ENCODE measurements at places on chromosomes 16 and 17.

DNA sequence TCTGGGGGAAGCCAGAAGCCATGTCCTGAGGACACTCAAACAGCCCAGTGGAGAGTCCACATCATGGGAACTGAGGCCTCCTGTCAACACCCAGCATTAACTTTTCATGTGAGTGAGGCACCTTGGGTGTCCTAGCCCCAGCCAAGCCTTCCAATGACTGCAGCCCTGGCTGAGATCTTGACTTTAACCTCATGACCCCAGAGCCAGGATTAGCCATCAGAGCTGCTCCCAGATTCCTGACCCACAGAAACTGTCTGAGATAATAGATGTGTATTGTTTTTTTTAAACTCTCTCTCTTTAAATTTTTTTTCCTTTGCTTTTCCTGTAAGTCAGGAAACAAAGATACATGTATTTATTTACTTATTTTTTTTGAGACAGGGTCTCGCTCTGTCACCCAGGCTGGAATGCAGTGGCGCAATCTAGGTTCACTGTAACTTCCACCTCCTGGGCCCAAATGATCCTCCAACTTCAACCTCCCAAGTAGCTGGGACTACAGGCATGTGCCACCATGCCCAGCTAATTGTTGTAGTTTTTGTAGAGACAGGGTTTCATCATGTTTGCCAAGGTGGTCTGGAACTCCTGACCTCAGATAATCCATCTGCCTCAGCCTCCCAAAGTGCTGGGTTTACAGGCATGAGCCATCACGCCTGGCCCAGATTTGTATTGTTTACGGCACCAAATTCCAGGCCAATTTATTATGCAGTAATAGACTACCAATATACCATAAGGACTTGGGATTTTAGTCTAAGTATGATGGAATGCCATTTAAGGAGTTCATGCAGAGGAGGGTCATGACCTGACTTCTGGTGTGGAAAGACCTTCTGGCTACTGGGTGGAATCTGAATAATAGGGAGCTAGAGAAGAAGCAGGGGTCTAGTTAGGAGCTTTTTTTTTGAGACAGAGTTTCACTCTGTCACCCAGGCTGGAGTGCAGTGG, 14.0 kb upstream of the TMEM94 start:
- DNase-seq: no peak

- no peak for DNase-seq
Observed at GRCh38 chr17:73546770-73547536, 97.3 kb downstream of the SDK2 start.

- no peak for DNase-seq
Observed at GRCh38 chr17:77852731-77853130, 105.8 kb upstream of the TNRC6C start.

- no peak for DNase-seq
Observed at GRCh38 chr16:61237884-61238485, 798.3 kb downstream of the CDH8 start.

DNA sequence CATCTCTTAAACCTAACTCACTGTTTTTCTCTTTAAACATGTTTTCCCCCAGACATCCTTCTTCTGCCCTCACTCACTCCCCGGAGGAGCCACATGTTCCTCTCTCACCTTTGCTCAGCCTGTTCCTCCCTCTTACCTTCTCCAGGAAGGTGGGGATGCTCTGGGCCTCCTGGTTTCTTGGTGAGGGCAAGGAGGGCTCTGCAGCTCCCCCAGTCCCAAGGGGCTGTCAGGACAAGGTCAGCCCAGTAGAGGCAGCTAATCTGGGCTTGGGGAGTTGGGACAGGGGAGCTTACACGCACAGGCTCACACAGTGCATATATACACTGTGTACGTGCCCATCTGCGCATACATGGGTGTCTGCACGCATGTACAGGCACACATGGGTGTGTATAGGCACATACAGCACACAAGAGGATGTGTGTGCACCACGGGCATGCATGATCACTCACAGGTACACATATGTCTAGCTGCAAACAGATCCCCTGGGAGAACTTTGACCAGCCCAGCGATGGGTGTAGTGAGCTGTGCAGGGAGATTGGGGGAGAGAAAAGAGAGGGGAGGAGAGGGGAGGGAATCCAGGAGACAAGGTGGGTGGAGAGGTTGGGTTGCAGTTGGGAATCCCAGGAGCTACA, 28.6 kb upstream of the SPNS3 start:
- no peak for DNase-seq

DNA sequence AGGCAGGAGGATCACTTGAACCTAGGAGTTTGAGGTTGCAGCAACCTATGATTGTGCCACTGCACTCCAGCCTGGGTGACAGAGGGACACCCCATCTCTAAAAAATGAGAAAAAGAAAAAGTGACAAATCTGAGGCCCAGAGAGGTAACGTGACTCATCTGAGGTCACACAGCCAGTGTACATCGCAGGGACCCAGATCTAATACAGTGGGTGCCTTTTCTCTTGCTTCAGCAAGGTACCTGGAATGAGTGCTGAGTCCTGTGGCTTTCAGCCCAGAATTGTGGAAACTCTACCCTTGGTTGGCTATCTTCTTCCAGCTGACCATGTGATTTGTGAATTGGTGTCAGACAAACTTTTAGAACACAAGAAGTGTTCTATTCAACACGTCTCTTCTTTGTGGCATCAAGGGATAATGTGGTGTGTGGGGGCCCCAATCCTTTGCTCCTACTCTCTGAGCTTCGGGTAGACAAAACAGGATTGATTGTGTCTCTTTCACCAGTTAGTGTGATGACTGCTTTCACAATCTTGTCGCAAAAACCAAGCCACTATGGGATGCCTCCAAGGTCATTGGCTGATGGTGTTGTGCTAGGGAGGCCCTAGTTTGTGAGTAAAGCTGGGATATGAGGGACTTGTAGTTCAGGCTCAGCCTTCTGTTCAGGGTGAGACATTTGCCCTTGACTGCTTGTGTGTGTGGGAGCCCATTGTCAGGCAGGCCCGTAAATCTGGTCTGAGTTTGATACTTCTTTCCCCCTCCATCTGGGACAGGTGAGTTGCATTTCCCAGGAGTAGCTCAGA, 71.0 kb downstream of the MSI2 start:
- DNase-seq: no peak

GRCh38 chr17:27621942-27622559, 8.9 kb upstream of the LGALS9 start:
- no peak for DNase-seq

Data from right renal pelvis (tissue), 4 donors.